ENCODE measurements at places on chromosomes 1 and 21.
A peak's percentile ranks its signal among the peaks of the same experiment; 100 is the strongest.

- DNase-seq = no peak
Measured at GRCh38 chr1:11979028-11979850, 1.0 kb upstream of the MFN2 start.

GRCh38 chr1:221669441-221669840 is 72.4 kb downstream of the DUSP10 start:
- DNase-seq = no peak

DNA sequence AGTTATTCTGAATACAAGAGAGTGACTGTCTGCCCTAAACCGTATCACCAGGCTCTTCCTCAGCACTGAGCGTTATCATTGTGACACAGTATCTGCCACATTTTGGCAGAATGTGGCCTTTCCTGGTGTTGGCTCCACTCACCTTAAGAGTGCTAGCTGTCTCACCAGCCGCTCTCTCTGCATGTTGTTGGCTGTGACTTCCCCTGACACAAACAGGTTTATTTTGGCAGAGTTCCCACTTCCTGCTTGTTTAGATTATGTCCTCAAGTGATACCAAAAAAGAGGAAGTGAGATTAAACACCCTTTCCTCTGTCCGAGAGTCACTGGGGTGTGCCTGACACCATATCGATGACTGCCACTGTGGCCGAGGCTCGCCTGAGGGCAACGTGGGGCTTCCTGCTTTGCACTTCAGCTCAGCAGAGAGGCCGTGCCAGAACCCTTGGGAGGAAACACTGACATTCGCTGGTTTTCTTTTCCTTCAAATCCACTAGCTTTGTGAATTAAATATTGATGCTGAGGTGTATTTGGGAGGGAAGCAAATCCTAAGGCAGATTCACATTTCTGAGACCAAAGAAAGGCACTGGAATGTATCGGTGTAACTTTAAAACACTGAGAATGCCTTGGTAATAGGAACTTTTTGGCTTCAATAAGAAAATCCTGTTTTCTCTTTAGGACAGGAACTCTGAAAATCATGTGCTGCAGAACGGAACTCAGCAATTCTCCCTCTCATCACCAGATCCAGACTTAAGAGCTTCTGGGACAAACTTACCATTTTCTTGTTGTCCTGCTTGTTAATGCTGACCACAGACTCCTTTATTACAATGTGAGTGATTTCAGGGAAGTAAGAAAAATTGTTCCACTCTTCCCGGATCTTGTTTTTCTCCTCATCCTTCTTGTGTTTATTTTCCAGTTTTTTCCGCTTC is 102.1 kb downstream of the JAK1 start:
- peak; percentile 35 for DNase-seq

GRCh38 chr1:85342207-85342606 is 65.8 kb upstream of the BCL10 start:
- DNase-seq = peak; percentile 70

DNA sequence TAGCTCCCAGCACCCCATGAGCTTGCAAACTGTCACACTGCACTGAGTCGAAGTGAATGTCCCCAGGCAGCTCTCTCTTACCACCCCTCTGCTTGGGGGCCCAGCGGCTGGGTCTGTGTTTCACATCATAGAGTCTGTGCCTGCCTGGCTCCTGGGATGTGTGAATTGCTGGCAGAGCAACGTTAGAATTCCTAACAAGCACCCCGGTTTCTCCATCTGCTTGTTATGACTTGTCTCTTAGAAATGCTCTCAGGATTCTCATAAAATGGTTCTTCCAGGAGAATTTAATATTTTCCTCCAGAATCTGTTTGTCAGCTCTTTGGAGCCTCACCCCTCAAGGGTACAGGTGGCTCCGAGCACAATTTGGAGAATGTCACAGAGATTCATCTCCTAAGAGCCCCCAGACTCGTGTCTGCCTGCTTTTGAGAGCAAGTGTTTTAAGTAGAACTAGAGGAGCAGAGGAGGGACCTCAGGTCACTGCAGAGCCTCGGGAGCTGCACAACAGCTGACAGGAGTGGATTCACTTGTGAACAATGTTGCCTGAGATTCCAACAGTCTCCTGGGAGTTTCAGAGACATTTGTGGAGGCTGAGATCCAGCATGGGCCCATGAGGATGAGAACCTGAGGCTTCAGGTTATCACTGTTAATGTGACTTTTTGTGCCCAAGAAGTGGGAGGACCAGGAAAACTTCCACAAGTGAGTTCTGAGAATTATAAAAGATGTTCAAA is 131.5 kb downstream of the KCNJ6 start:
- no peak for DNase-seq

GRCh38 chr1:222124602-222125001 is 382.7 kb upstream of the DUSP10 start:
- DNase-seq = no peak

GRCh38 chr1:7265771-7266371 is 480.6 kb downstream of the CAMTA1 start:
- DNase-seq = peak; percentile 90

DNA sequence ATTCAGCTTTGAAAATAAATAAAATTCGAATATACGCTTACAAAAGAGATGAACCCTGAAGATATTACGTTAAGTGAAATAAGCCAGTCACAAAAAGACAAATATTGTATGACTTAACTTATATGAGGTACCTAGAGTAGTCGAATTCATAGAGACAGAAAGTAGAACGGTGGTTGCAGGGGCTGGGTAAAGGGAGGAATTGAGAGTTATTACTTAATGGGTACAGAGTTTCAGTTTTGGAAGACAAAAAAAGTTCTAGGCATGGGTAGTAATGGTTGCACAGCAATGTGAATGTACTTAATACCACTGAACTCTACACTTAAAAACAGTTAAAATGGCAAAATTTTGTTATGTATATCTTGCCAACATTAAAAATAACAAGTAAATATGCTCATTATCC is 48.6 kb upstream of the ZNHIT6 start:
- no peak for DNase-seq

GRCh38 chr1:214404154-214404553 is 123.2 kb downstream of the SMYD2 start:
- DNase-seq = peak; percentile 91

- no peak for DNase-seq
Measured at GRCh38 chr1:116284819-116285390, 88.1 kb upstream of the ATP1A1 start.

DNA sequence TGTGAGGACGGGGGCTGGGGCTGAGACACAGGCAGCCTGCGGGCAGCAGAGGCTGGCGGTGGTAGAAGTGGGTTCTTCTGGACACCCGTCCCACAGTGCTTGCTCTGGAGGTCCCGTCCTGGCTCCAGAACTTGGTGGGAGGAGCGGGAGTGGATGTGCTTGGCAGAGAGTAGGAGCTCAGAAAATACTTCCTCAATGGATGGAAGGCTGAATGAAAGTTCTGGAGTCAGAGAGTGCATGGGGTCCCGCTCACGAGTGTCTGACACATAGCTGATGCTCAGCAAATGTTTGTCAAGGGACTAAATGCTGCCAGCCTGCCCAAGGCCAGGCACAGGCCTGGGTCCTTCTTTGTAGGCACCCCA is 13.4 kb upstream of the NES start:
- DNase-seq = no peak

DNA sequence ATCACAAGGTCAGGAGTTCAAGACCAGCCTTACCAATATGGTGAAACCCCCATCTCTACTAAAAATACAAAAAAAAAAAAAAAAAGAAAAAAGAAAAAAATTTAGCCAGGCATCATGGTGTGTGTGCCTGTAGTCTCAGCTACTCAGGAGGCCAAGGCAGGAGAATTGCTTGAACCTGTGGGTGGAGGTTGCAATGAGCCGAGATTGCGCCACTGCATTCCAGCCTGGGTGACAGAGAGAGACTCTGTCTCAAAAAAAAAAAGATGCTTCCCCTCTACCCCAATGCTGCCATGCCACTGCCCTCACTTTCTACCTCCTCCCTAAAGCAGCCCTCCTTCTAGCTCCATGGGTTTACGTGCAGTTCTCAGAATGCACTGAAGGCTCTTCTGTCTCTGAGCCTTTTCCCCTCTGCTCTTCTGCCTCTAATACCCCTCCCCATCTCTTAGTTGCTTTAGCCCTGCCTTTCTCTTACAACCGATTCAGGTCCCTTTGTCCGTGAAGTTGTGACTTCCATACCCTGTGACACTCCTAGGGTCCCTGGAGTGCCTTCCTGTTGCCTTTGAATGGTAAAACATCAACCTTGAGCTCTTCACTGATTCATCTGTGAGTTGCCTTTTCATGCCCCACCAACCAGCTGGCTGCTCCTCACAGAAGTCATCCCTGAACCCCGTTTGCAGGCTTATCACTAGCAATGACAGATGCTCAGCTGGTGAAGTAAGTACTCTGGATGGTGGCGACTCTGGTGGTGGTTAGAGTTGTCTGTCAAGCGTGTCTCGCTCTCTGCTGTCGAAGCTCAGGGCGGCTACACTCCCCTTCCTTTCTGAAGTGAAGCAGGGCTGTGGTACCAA is 234.9 kb downstream of the RHOU start:
- no peak for DNase-seq

GRCh38 chr1:117336088-117336817 is 31.0 kb upstream of the MAN1A2 start:
- no peak for DNase-seq

DNA sequence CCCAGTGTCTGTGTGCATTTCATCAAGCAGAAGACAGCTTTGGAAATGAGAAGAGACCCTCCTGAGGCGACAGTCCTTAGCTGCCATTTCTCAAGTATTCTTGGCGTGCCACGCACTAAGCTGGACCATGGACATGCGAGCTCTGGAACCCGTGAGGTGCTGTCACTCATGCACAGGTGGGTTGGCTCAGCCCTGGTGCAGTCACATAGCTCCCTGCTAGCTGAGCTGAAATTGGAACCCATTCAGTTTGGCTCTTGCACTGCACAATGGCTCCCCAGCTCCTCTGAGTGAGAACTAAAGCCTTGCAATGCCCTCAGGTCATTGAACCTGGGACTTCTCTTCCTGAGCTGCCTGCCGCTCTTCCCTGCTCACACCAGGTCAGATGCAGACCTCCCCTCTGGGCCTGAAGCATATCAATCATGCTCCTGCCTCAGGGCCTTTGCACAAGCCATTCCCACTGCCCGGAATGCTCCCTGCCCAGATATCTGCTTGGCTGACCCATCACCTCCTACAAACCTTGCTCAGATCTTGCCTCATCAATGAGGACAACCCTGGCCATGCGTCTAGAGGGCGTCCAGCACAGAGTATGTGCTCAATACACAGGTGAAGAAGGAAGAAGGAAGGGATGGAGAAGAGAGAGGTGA is 6.3 kb upstream of the SRARP start:
- DNase-seq = no peak

DNA sequence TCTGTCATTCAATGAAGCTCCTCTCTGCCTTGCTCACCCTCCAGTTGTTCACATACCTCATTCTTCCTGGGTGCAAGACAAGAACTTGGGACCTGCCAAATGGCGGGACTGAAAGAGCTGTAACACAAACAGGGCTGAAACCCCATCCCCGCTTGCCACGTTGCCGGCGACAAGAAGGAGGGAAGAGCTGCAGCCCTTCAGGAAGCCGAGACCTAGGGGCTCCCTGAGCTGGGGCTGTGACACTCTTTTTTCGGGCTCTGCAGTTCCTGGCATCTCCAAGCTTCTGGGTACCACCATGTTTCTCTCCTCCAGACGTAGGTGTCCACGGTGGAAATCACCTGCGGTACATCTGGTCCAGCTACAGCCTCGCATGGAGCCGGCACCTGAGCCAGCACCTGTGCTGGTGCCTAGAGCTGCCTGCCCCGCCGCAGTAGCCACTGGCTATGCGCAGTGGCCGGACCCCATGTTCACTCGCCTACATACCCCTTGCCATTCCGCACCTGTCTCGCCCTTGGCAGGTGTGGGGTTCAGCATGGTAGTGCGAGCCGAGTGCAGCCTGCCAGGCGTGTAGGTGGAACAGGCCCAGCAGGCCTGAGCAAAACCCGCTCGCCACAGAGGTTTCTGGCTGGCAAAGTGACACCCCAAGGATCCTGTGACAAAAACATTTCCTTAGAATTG is 367.0 kb upstream of the NEGR1 start:
- DNase-seq = no peak

- DNase-seq = no peak
Measured at GRCh38 chr1:192600275-192600674, 24.7 kb downstream of the RGS1 start.

GRCh38 chr1:3503525-3503886 is 49.0 kb downstream of the ARHGEF16 start:
- DNase-seq = no peak

DNA sequence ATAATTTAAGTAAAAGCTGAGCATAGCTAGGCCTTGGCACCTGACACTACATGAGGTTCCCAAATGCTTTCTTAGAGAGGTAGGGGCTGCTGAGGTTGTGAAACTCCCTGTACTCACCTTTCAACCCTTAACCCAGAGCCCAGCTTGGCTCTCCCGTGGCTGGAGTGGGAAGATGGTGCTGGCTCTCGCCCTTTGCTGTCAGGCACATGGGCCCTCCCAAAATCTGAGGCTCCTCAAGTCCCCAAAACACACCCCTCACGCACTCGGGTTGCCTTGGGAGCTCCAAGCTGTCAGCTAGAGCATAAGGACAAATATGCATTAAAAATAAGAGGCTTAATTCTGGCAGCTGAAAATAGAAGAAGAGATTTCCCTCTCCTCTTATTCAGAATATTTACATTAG is 46.7 kb upstream of the PLPPR4 start:
- no peak for DNase-seq

DNA sequence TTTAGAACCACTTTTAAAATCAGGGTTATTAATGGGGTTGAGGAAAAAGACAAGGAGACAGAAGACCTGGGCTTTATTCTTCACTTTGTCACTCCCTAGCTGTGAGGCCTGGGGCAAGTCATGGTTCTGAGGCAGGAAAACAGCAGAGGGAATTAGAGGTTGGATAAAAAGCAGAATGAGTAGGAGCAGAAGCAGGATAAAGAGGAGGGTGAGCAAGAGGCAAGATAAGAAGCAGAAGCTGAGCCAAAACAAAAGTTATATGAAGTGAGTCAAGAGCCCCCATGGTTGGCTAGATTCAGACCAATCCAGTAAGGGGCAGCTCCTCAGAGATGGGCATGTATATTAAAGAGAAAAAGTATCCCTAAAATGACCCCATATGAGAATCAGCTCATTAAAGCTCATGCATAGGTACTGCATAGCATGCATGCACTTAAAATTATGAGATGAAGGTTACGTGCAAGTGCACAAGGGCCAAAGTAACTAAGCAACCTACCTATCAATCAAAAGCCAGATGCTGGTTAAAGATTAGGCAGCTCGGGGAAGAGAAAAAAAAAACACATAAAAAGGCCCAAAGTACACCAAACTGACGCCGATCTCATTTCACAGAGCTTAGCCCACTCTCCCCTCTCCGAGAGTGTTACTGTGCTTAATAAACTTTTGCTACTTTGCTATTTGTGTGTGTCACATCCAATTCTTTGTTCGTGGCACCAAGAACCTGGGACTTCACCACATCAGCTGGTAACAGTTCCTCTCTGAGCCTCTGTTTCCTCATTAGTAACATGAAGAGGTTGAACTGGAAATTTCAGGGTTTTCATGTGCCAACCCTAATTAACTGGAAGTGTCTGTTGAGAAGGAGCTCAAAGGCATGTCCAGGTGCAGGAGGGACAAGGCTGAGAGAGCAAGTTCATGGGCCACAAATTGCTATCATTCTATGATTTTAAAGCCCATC is 2.2 kb downstream of the AVPR1B start:
- DNase-seq = no peak

GRCh38 chr1:66768965-66769364 is 16.7 kb downstream of the DYNLT5 start:
- no peak for DNase-seq

All from iris pigment epithelial cell (primary cell).